ENCODE measurements at places on chromosomes 16 and 17.

- peaks cover 49% of the 10 kb centered on the region for H3K4me1 ChIP-seq
- peak overlapping the region; percentile 32 for H3K27ac ChIP-seq
- peaks cover 19% of the 10 kb centered on the region for H3K36me3 ChIP-seq
- peak overlapping the region; percentile 84 for H3K4me3 ChIP-seq
- no peak for DNase-seq
- no peaks in the 10 kb centered on the region for H3K27me3 ChIP-seq
These were observed 1.6 kb downstream of the RANGRF start for GRCh38 chr17:8290043-8290442.

GRCh38 chr17:77363821-77364361 is 223.1 kb downstream of the SEC14L1 start:
- no peak overlapping the region for H3K27ac ChIP-seq
- H3K36me3 ChIP-seq: no peaks in the 10 kb centered on the region
- peaks cover 47% of the 10 kb centered on the region for H3K4me1 ChIP-seq
- H3K27me3 ChIP-seq: peaks cover 8% of the 10 kb centered on the region

DNA sequence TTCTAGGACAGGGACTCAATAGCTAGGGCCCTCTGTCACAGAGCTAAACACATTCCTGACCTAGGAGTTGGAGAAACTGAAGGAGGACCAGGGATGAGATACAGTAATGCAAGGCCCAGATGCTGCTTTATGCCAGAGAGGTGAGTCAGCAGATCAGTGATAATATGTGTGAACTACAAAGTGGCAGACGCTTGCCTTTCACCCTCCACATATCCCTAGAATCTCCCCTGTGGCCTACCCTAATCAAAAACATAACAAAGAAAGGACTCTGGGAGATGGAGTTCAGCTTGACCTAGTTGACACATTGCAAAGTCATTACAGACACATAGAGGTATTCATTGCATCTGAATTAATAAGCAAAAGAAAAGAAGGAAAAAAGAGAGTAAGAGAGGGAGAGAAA is 417.6 kb upstream of the DYNLRB2 start:
- H3K27ac ChIP-seq: no peak overlapping the region
- H3K27me3 ChIP-seq: no peaks in the 10 kb centered on the region
- H3K4me3 ChIP-seq: no peak overlapping the region
- H3K36me3 ChIP-seq: no peaks in the 10 kb centered on the region
- H3K4me1 ChIP-seq: no peaks in the 10 kb centered on the region

DNA sequence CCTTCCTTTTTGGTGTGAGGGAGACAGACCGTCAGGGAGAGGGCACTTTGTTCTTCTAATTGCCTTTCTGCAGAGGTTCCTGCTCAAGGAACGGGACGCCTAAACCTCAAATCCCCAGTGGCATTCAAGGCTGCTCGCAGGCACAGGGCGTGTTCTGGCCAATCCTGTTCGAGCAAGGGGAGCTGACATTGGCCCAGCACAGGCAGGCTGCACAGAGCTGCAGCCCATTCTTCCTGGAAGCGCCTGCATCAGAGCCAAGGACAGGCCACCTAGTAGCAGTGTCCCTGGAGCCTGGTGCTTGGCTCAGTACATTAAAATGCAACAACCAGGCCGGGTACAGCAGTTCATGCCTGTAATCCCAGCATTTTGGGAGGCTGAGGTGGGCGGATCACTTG is 72.2 kb upstream of the CREBBP start:
- H3K36me3 ChIP-seq: no peaks in the 10 kb centered on the region
- no peak overlapping the region for H3K4me3 ChIP-seq
- H3K27ac ChIP-seq: no peak overlapping the region

DNA sequence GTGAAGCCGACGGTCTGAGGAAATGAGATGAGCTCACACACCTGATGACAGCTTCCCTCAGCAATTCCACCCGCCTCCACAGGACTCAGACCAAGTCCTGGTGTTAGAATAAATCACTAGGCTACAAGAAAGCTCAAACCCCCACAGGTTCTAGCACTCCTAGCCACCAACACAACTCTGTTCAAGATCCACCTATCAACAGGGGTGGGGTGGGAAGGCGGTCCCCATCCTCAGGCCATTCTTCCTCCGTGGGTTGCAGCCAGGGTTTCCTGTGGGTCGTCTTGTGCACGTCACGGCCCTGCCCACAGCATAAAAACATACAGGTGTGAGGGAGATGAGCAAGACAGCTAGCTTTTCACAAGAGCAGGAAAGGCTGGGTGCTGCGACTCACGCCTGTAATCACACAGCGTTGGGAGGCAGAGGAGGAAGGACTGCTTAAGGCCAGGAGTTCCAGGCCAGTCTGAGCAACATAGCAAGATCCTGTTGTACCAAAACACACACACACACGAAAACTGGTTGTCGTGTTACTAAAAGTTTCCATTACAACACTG is 81.1 kb downstream of the ANKRD11 start:
- DNase-seq: peak; percentile 73
- H3K27me3 ChIP-seq: no peaks in the 10 kb centered on the region
- H3K27ac ChIP-seq: peak overlapping the region; percentile 80
- peak overlapping the region; percentile 2 for H3K4me3 ChIP-seq
- H3K4me1 ChIP-seq: peaks cover 88% of the 10 kb centered on the region
- peaks cover 11% of the 10 kb centered on the region for H3K36me3 ChIP-seq

GRCh38 chr16:83747936-83748335 is 59.8 kb upstream of the HSBP1 start:
- no peak overlapping the region for H3K4me3 ChIP-seq
- H3K27me3 ChIP-seq: peaks cover 2% of the 10 kb centered on the region
- no peak for DNase-seq
- H3K36me3 ChIP-seq: no peaks in the 10 kb centered on the region
- no peaks in the 10 kb centered on the region for H3K4me1 ChIP-seq

GRCh38 chr16:27040732-27041131 is 26.0 kb upstream of the C16orf82 start:
- DNase-seq: no peak
- peaks cover 3% of the 10 kb centered on the region for H3K27me3 ChIP-seq
- no peaks in the 10 kb centered on the region for H3K4me1 ChIP-seq
- H3K27ac ChIP-seq: no peak overlapping the region
- H3K4me3 ChIP-seq: no peak overlapping the region
- H3K36me3 ChIP-seq: no peaks in the 10 kb centered on the region

GRCh38 chr17:80969674-80970043 is 22.0 kb upstream of the CHMP6 start:
- no peak for DNase-seq
- no peak overlapping the region for H3K4me3 ChIP-seq

- DNase-seq: no peak
- no peaks in the 10 kb centered on the region for H3K4me1 ChIP-seq
- no peak overlapping the region for H3K27ac ChIP-seq
- H3K27me3 ChIP-seq: no peaks in the 10 kb centered on the region
These were observed 227.2 kb upstream of the MON1B start for GRCh38 chr16:76963614-76964315.

GRCh38 chr16:17228048-17228707 is 242.6 kb downstream of the XYLT1 start:
- H3K27ac ChIP-seq: no peak overlapping the region
- H3K36me3 ChIP-seq: peaks cover 76% of the 10 kb centered on the region
- H3K4me1 ChIP-seq: peaks cover 57% of the 10 kb centered on the region
- no peak overlapping the region for H3K4me3 ChIP-seq
- H3K27me3 ChIP-seq: no peaks in the 10 kb centered on the region

GRCh38 chr17:50149417-50150353 is 792 bp downstream of the PPP1R9B start:
- H3K27me3 ChIP-seq: no peaks in the 10 kb centered on the region
- peaks cover 36% of the 10 kb centered on the region for H3K36me3 ChIP-seq
- peak; percentile 62 for DNase-seq
- peak overlapping the region; percentile 95 for H3K4me3 ChIP-seq
- H3K27ac ChIP-seq: peak overlapping the region; percentile 86

- no peak for DNase-seq
- no peak overlapping the region for H3K27ac ChIP-seq
- H3K27me3 ChIP-seq: no peaks in the 10 kb centered on the region
- no peaks in the 10 kb centered on the region for H3K36me3 ChIP-seq
- H3K4me3 ChIP-seq: no peak overlapping the region
- H3K4me1 ChIP-seq: no peaks in the 10 kb centered on the region
These were observed 166.8 kb downstream of the GRIN2A start for GRCh38 chr16:10015397-10015796.

GRCh38 chr16:79602628-79603014 is 2.1 kb upstream of the MAF start:
- H3K27me3 ChIP-seq: peaks cover 58% of the 10 kb centered on the region
- H3K36me3 ChIP-seq: no peaks in the 10 kb centered on the region
- H3K4me1 ChIP-seq: peaks cover 28% of the 10 kb centered on the region
- no peak overlapping the region for H3K27ac ChIP-seq
- H3K4me3 ChIP-seq: peak overlapping the region; percentile 84

DNA sequence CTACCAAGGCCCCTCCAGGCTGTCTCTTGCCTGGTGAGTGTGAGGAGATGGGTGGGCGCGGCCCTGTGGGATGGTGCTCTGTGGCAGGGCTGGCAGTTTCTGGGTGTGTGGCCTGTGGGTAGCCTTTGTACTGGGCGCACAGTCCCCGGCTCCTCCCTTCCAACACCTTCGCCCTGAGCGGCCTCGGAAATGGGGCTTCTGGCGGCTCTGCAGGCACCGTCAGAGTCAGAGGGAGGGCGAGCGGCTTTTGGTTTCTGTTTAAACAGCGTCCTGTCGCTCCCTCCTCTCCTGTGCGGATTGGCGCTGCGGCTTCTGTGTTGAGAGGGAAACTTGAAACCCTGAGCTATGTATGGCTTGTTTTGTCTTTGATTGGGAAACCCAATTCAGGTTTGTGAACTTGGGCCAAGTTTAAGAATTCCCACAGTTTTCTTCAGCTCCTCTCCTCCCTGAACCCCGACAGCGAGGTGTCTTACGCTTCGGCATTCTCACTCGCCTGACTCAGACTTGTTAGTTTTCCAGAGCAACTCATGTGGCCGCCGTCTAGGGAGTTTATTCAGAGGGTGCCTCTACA is 8.3 kb upstream of the ZNF750 start:
- H3K36me3 ChIP-seq: peaks cover 11% of the 10 kb centered on the region
- H3K4me1 ChIP-seq: peaks cover 13% of the 10 kb centered on the region
- H3K27ac ChIP-seq: peak overlapping the region; percentile 74

- H3K4me3 ChIP-seq: no peak overlapping the region
- no peak for DNase-seq
- peaks cover 28% of the 10 kb centered on the region for H3K36me3 ChIP-seq
- no peak overlapping the region for H3K27ac ChIP-seq
- peaks cover 16% of the 10 kb centered on the region for H3K4me1 ChIP-seq
These were observed 30.8 kb downstream of the MAP3K3 start for GRCh38 chr17:63653050-63653449.

GRCh38 chr17:82601447-82602000 is 46.7 kb downstream of the WDR45B start:
- H3K4me3 ChIP-seq: no peak overlapping the region
- peaks cover 16% of the 10 kb centered on the region for H3K4me1 ChIP-seq
- H3K27me3 ChIP-seq: no peaks in the 10 kb centered on the region

- no peak overlapping the region for H3K27ac ChIP-seq
- no peaks in the 10 kb centered on the region for H3K4me1 ChIP-seq
- DNase-seq: no peak
- no peaks in the 10 kb centered on the region for H3K36me3 ChIP-seq
- H3K4me3 ChIP-seq: no peak overlapping the region
These were observed 34.4 kb downstream of the GPRC5B start for GRCh38 chr16:19850131-19850817.

DNA sequence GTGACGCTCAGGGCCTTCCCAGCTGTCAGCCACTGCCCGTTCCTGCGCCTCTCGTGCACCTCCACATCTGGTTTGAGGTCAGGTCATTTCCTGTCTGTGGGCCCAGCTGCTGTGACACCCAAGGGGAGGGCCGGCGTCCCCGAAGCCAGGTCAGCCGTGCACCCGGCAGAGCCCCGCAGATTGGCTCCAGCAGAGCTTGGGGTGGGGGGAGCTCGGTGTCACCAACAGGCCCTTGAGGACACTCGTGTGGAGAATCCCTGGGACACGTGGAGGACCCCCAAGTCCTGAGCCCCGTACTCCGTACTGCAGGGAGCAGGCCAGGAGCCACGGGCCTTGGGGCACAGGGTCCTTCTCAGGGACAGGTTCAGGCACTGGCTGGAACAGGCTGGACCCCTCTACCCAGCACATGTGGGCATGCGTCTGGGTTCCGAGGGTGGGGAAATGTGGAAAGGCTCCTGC is 4.8 kb downstream of the SPATA2L start:
- no peak overlapping the region for H3K4me3 ChIP-seq
- H3K27ac ChIP-seq: no peak overlapping the region
- H3K36me3 ChIP-seq: peaks cover 14% of the 10 kb centered on the region
- peaks cover 32% of the 10 kb centered on the region for H3K4me1 ChIP-seq

GRCh38 chr16:2498531-2499253 is 15.1 kb upstream of the ATP6V0C start:
- H3K4me3 ChIP-seq: no peak overlapping the region
- no peaks in the 10 kb centered on the region for H3K27me3 ChIP-seq
- no peaks in the 10 kb centered on the region for H3K4me1 ChIP-seq
- DNase-seq: no peak

GRCh38 chr16:11835309-11835708 is 16.0 kb downstream of the RSL1D1 start:
- no peaks in the 10 kb centered on the region for H3K4me1 ChIP-seq
- no peak overlapping the region for H3K27ac ChIP-seq
- no peak for DNase-seq

DNA sequence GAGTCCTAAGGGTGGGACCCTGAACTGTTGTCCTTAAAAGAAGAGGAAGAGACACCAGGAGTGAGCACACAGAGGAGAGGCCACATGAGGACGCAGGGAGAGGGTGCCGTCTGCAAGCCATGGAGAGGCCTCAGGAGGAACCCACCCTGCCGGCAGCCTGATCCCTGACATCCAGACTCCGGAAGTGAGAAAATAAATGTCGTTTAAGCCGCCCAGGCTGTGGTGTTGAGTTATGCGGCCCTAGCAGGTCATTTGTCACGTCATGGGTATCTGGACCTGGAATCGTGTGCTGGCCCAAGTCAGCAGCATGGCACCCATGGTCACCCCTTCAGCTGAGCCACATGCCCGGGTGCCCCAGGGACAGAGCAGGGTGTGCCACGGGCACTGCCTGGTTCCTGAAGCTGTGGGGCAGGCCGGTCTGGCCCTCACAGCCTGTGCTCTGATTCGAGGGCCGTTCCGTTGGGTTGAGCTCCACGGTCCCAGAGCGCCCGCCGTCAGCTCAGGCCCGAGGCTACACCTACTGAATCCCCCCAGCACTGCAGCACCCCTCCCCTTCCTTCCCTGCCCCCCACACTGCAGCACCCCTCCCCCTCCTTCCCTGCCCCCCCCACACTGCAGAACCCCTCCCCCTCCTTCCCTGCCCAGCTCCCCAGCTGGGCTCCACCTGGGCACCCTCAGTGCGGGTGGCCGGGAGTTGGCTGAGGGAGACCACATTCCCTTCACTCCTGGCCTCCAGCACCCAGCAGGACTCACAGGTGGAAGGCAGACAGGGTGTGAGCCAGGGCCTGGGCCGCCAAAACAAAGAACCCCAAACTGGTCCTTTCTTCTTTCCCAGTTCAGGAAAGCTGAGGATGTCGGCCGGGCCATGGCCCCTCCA is 2.7 kb upstream of the CCDC57 start:
- H3K36me3 ChIP-seq: no peaks in the 10 kb centered on the region
- DNase-seq: no peak
- H3K4me1 ChIP-seq: peaks cover 46% of the 10 kb centered on the region
- no peak overlapping the region for H3K4me3 ChIP-seq
- no peaks in the 10 kb centered on the region for H3K27me3 ChIP-seq
- H3K27ac ChIP-seq: peak overlapping the region; percentile 70

DNA sequence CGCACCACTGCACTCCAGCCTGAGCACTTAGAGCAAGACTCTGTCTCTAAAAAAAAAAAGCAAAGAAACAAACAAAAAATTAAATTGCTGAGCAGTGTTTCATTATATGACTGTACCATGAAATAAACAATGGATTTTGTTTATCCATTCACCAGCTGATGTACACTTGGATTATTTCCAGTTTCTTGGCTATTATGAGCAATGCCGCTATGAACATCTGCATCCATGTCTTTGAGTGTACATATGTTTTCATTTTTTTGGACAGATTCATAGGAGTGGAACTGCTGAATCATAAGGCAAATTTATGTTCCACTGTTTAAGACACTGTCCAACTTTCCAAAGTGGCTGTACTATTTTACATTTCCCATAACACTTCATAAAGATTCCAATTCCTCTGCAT is 8.0 kb downstream of the RNF157 start:
- DNase-seq: no peak
- H3K36me3 ChIP-seq: peaks cover 66% of the 10 kb centered on the region
- H3K27me3 ChIP-seq: no peaks in the 10 kb centered on the region

Measured in activated CD8-positive, alpha-beta T cell treated with anti-CD3 and anti-CD28 coated beads, Interleukin-2, amount 10 ng/mL, durations not matched to agents 7 days and 5 days (primary cell).